Stimulated activated CD8-positive, alpha-beta memory T cell treated with anti-CD3 and anti-CD28 coated beads, Interleukin-12 subunit alpha, Interleukin-12 subunit beta, amount 100 ng/mL, for 1 hour (primary cell): ENCODE measurements at places on chromosomes 3 and 15.

DNA sequence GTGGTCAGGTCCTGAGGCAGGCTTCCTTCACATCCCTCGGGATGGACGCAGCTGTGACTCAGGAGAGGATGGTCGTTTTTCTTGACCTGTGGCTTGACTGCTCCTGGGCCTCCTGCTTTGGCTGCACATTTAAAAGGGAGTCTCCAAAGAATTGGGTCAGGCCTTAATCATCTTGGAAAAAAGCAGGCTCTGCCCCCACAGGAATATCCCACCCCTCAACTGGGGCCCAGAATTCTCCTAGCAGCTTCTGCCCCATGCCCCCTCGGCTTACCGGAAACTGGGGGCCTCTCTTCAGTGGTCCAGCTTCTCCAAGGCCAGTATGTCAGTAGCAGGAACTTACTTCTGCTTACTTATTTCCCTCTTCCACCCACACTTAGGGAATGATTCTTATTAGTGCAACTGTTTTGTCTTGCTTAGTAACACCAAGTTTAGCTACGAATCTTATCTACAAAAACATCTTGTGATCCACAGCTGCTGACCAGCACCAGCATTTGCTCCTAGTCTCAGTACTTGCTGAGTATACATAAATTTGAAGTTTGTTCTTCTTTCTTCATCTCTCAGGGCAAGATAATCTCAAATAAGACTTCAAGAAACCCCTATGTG lies 35.7 kb downstream of the ATG7 start:
- DNase-seq, result no peak

- no peak for DNase-seq
Measured at GRCh38 chr15:64288999-64289398, 67.0 kb downstream of the CSNK1G1 start.

- DNase-seq, result no peak
Measured at GRCh38 chr15:82803793-82804574, 1.9 kb downstream of the FSD2 start.

GRCh38 chr3:121894301-121894990 lies at the start of gene SLC15A2:
Gene SLC15A2, plus strand, starts transcription at chr3:121894401. Its CDS starts 76 bp downstream, at chr3:121894477.
- DNase-seq, result no peak

DNA sequence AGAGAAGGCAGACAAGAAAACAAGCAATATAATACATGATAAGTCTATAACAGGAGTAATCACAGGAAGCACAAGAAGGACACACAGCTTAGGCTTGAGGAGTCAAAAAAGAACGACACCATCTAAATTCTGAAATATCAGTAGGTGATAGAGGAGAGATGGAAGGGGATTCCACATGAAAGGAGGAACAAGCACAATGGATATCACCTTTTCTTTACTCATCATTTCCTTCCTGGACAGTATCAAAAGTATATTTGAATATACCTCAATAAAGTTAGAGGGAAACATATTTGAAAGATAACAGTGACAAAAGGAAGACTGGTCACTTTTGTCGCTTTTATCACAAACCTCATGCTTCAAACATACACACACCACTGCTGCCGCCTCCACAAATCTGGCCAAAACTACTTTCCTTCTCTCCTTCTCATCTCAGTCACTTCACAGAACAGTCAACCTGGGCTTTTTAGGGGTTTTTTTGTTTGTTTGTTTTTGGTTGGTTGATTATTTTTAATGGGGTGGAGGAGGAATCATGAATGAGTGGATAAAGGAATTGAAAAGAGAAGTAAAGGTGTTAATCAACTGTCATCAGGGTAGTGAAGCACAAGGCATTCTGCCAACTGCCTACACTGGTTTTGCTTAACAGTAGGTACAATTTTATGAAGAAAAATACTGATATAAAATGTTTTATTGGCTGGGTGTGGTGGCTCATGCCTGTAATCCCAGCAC lies 18.5 kb downstream of the DENND4A start:
- DNase-seq, result no peak

DNA sequence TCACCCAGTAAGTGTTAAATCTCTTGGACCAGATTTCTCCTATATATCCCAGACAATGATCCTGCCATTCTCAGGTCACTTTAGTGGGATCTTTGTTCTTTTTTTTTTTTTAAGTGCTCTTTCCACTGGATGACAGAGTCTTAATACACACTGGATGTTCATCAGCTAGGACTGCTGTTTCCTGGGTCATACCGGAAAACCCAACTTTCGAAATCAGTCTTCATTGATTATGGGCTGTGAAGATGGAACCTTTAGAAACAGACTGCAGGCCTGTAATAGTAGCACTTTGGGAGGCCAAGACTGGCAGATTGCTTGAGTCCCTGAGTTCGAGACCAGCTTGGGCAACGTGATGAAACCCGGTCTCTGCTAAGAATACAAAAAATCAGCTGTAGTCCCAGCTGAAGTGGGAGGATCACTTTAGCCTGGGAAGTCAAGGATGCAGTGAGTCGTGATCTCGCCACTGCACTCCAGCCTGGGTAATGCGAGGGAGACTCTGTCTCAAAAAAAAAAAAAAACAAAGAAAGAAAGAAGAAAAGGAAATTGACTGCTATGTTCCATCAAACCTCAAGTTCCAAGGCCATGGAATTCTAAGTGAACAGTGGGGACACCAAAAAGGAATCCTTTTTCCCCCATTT lies 2.3 kb downstream of the EOGT start:
- DNase-seq, result no peak

DNA sequence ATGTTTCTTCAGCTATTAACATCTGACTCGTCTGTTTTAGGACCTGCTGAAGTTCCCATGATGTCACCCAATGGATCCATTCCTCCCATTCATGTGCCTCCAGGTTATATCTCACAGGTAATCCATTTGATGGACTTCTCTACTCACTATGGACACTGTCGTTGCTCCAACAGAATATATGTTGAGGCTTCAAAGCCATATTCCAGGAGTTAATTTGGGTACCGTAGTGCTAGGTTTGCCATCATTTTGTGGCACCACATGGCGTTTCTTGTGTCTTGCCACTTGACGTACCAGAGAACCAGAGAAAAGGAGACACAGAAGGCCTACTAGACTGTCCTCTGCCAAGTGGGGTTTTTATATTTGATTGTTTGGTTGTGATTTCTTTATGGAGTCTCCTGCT lies 187.5 kb downstream of the FNDC3B start:
- DNase-seq, result no peak

- no peak for DNase-seq
Measured at GRCh38 chr3:175186511-175186910, 327.4 kb downstream of the NAALADL2 start.

DNA sequence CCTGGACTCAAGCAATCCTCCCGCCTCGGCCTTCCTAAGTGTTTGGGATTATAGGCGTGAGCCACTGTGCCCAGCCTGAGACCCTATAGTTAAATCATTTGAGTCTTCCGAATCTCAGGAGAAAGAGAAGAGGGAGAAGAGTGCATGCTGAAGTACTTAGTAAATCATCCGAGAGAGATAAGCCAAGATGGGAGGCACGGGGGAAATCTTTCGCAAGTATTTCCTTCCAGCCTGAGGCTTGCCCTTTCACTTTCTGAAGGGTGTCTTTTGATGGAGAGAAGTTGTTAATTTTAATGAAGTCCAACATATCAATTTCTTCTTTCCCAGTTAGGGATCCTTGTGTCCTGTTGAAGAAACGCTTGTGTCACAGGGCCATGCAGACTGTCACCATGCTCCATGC lies 97.1 kb upstream of the SLC6A6 start:
- no peak for DNase-seq

- no peak for DNase-seq
Measured at GRCh38 chr3:117407317-117407716, 697.7 kb downstream of the TUSC7 start.

GRCh38 chr3:108159105-108159504 lies 63.1 kb downstream of the IFT57 start:
- DNase-seq, result no peak

GRCh38 chr3:128844502-128844901 lies 34.9 kb upstream of the ACAD9 start:
- DNase-seq, result no peak

DNA sequence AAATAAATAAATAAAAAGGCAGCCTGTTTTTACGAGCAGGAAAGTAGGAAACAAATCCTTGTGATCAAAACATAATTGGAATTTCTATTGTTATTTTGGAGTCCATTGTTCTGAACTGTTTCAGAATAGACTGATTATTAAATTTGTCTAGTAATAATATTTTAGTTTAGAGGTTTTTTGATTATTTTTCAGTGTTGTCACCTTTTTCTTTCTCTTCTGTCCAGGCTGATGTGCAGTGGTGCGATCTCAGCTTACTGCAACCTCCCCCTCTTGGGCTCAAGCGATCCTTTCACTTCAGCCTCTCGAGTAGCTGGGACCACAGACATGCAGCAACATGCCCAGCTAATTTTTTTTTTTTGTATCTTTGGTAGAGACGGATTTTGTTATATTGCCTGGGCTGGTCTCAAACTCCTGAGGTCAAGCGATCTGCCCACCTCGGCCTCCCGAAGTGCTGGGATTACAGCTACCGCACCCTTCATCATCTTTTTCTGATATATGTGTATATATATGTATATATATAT lies 38.0 kb downstream of the KAT2B start:
- DNase-seq, result no peak

DNA sequence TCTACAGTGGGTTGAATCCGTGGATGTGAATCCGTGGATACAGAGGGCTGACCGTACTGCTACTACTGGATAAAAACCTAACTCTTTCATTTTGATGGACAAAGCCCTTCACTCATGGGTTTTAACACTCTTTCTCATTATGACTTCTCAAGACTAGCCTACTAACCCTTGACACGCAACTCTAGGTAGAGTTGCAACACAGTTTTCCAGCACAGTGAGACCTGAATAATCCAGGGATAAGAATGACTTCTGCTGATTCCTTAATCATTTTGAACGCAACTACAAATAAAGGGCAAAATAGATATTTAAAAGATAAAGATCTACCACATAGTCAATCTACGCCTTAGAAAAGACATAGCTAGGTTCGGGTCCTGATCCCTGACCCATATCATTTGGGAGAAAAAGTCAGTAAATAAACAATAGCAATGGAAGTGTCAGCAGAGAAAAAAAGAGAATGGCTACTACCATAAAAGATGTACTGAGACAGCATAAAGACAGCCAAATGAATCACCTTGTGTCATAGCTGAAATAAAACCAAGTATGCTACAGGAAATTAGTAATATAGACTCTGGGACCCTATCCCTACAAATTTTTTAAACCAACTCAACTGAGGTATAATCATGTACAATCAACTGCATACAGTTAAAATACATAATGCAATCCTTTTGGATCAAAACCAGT lies 87.6 kb downstream of the DPH6 start:
- no peak for DNase-seq

GRCh38 chr3:116046350-116046749 lies 398.9 kb downstream of the LSAMP start:
- no peak for DNase-seq

- peak; percentile 39 for DNase-seq
Measured at GRCh38 chr3:146469150-146470017, at the start of gene PLSCR2. Gene PLSCR2, minus strand, starts transcription at chr3:146469561. Its CDS starts 9,657 bp downstream, at chr3:146459904.

- no peak for DNase-seq
Measured at GRCh38 chr15:64134345-64134829, 17.1 kb upstream of the SNX22 start.

DNA sequence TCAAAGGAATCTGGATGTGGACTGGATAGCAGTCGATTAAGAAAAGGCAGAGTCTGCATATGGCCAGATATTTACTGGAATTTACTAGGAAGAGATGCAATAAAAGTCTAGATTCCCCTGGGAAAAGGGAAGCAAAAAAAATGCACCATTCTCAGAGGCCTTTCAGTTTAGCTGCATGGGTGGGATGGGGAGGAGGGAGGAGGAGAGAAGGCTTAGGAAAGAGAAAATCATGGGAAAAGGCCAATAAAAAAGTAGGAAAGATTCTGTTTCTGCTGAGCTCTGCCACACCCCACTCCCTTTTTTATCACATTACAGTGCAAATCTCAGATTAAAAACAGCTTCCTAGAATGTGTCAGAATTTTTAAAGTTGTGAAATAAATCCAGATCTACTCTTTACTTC lies 103.6 kb downstream of the ADAMTS9 start:
- no peak for DNase-seq

DNA sequence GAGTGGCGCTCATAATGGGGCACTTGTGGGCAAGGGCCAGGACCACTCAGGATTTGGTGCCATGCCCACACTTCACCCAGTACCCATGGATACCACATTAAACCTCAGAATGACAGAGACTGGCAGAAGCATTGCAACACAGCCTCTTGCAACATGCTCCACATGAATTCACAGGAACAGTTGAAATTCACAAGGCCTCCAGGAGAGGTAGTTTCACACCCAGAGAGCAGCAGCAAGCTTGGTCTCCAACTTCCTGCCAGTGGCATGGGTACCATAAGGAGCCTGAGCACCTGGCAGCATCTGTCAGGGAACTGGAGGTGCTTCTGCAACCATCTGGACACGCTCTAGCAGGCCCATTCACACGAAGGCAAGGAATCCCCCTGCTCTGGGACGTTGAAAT lies 101.0 kb downstream of the OSBPL10 start:
- no peak for DNase-seq

GRCh38 chr3:98359993-98360675 lies 6.5 kb downstream of the OR5K4 start:
- DNase-seq, result no peak

- no peak for DNase-seq
Measured at GRCh38 chr3:137987723-137988122, 22.2 kb upstream of the CLDN18 start.

- DNase-seq, result no peak
Measured at GRCh38 chr15:99586121-99586520, 20.3 kb downstream of the MEF2A start.

DNA sequence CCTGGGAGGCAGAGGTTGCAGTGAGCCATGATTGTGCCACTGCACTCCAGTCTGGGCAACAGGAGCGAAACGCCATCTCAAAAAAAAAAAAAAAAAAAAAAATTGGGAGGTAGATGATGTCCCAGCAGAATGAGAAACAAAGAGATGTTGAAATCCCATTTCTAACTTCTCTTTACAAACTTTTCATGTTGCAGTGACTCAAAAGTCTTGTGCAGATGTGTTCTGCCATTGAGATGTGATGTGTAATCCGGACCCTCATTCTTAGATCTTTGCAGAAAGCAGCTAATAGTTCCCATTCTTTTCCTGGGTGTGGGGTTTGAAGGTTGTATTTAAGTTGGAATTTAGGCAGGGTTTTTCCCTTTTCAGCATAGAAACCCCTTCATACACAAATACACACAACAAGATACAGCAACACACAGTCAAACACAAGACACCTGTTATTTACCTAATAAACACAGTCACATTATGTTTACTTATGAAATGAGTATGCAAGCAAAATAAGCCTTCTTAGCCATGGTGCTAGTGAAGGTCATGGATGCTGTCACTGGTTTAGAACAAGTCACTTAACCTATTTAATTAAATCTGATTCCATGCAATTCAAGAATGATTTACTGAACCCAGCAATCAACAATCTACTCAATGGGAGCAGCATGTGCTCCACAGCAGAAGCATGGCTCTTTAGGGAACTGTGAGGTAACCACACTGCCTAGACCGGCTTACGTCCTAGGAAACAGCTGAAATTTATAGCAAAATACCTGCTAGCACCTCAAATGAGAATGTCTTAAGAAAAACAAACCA lies 14.9 kb downstream of the SIAH2 start:
- DNase-seq, result no peak

GRCh38 chr3:13665582-13666226 lies 116.8 kb downstream of the FBLN2 start:
- DNase-seq, result no peak
